T1000 (cell line): ENCODE measurements at places on chromosomes 7 and 10.
A peak's percentile ranks its signal among the peaks of the same experiment; 100 is the strongest.

- DNase-seq, result no peak
Measured at GRCh38 chr7:95095259-95095965, 188.0 kb downstream of the PPP1R9A start.

GRCh38 chr10:122323189-122323588 is 51.3 kb upstream of the PLEKHA1 start:
- no peak for DNase-seq

- DNase-seq, result no peak
Measured at GRCh38 chr10:118827053-118827452, 72.3 kb upstream of the CACUL1 start.

GRCh38 chr10:34045571-34046190 is 711.2 kb upstream of the NRP1 start:
- no peak for DNase-seq

DNA sequence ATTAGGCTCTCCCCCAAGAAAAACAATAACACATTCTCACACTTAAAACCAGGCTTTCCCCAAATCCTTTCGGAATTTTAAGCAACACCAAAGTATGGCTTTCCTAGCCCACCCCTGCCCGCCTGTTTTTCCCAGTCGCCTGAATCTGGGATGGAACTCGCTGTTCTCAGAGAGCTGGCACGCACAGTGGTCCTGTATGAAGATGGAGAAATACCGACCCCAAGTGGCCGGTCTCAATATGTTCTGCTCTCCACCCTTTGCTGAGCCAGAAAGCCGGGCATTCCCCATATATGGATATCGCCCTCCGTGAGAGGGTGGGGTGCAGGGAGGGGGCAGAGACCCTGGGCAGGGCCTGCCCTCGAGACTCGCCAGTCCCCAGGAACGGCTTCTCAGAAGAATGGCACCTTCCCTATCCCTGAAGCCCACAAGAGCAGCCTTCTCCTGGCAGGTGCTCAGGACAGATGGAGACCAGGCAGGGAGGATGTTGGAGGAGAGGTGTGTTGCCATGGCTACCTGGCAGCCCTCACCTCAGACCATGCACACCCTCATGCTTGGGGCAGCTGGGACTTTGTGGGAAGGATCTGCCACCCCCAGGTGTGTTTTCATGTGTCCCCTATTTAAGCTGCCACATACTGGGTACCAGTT is 3.4 kb downstream of the TACR2 start:
- DNase-seq, result no peak

GRCh38 chr7:2632733-2633537 is 1.1 kb downstream of the TTYH3 start:
- DNase-seq, result peak; percentile 73

GRCh38 chr7:1889556-1890181 is 219.6 kb downstream of the ELFN1 start:
- no peak for DNase-seq

DNA sequence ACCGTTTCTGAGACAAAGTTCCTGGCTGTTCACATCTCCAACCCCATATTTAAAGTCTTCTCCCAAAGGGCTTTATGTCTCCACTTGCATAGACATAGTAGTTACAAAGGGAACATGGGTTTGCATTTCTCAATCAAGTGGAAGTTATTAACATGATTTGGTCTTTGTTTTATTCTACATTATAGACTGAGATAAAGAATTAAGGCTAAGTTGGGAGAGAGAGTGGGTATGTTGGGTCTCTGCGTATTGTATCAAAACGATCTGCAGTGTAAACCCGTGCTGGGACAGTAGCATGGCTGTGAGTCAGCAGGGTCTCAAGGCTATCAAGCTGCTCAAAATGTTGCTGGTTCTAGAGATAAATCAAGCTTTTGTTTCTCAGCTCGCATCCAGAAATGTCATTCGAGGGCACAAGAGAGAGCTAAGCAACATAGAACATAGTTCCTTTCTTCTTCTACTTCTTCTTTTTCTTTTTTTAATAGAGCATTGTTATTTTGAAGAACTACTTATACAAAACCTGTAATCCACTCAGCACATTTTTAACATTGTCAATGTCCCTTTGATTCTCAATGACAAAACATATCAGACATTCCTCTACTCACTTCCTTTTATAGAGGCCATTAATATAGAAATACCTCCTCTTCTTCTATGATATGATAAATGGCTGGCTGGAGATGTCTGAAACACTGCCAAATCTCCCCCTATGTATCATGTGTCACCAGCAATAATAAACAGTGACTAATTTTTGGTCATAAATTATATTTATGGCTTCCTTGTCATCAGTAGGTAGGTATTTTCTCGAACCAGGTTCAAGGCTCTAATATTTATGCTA is 34.5 kb upstream of the RHOBTB1 start:
- no peak for DNase-seq

- DNase-seq, result no peak
Measured at GRCh38 chr7:105703207-105703930, 122.1 kb upstream of the EFCAB10 start.

DNA sequence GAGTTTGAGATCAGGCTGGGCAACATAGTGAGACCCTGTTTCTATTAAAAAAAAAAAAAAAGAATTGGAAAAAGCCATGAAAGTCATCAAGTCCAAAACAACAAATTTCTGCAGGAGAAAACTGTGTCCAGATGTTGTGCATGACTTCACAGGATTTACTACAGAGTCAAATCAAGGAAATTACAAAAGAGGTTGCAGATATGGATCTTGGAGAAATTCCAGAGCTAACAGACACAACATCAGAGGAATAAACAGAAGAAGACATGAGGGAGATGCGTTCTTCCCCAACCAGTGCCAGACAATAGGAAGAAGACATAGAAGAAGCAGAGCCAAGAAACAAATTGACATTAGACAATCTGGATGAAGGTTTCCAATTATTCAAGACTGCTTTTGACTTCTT is 24.3 kb upstream of the KCNIP2 start:
- DNase-seq, result no peak

GRCh38 chr10:68047554-68048327 is 27.3 kb downstream of the HERC4 start:
- no peak for DNase-seq

DNA sequence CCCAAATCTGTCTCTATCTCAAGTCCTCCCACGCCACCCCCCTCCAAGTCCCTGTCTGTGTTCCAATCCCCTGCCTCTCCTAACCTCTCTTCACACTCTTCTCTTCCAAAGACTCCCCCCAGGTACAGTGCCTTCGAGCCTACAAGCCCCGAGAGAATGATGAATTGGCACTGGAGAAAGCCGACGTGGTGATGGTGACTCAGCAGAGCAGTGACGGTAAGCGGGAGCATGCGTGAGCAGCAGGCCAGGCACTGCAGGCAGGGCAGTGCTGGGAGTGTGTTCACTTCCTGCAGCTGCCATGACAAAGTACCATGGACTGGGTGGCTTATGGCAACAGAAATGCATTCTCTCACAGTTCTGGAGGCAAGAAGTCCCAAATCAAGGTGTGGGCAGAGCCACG is 23.4 kb downstream of the ARHGEF5 start:
- DNase-seq, result no peak

DNA sequence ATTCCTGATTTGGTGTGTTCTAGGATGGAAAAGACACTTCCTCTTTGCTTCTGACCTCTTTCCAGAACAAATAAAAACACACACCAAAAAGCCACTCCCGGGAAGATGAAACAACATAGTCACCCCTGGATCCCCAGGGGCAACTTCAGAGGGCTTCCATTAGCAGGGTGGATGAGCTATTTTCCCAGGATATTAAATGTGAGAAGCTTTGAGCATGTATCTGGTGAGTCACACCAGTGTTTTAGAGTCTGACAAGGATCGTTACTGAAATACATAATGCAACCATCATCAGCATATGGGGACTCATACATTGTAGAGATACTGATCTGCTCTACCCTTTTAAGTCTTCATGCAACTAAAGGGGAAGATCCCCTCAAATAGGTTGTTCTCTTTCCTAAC is 115.5 kb upstream of the ZNF438 start:
- peak; percentile 31 for DNase-seq

DNA sequence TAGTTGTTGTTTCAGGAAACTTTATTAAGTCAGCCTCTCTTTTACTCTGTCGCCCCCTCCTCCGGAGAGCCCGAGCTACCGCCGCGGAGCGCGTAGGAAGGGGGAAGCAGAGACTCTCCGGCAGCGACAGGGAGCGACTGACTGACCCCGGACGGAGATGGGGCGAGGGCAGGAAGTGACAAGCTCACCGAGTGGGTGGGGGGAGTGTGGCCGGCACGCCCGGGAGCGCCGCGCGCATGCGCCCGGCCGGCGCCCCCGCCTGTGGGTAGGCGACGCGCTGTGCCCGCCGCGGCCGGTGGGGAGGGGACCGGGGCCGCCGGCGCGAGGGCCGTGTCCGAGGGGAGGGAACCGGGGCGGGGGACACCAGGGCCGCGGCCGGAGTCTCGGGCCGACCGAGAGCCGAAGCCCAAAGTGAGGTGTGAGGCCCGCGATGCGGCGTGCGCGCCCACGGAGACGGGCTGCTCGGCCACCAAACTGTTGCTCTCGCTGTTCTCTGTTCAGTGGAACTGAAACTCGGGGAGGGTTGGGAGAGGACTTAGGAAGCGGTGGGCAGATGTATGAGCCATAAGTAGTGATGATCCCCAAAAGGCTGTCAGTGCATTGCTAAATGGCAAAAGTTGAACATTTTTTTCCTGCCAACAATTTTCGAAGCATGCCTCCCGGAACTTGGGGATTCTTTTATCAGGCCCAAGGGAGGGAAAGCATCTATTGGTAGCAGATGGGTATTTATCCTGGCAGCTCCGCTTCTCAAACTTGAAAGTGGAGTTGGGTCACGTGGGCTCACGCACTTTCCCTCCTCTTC is at the start of gene ZNF800:
ZNF800 (minus strand) TSS at position 143 of the 802 bp plus-strand sequence. CDS start 1,151 bp downstream, outside the sequence.
- peak; percentile 71 for DNase-seq

GRCh38 chr7:514651-515598 is 4.7 kb downstream of the PDGFA start:
- peak; percentile 54 for DNase-seq

- DNase-seq, result no peak
Measured at GRCh38 chr10:103803941-103804340, 51.4 kb downstream of the SH3PXD2A start.

DNA sequence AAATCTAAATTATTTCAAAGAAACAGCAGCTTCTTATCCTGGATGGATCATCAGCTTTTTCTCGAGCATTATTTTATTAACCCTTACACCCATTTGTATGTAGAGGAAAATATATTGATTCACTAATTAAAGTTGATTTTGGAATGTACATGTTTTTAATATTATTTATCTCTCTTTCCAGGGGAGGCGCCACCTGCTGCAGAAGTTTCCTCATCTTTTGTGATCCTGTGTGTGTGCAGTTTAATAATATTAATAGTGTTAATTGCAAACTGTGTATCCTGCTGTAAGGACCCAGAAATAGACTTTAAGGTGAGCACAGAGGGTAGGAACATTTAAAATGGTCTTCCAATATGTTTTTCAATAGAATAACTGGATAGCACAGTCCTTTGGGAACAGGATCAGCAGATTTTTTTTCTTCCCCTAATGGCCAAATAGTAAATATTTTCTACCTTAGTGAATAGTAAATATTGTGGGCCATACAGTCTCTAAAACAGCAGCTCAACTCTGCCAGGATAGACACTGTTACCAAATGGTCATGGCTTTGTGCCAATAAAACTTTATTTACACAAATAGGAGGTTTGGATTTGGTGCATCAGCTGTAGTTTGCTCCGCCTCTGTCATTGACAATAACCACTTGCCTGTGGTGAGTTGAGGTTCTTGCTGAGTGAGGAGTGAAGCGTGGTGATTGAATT is 30.6 kb downstream of the LMTK2 start:
- DNase-seq, result no peak

GRCh38 chr10:84531396-84531795 is 203.0 kb downstream of the CCSER2 start:
- DNase-seq, result no peak

DNA sequence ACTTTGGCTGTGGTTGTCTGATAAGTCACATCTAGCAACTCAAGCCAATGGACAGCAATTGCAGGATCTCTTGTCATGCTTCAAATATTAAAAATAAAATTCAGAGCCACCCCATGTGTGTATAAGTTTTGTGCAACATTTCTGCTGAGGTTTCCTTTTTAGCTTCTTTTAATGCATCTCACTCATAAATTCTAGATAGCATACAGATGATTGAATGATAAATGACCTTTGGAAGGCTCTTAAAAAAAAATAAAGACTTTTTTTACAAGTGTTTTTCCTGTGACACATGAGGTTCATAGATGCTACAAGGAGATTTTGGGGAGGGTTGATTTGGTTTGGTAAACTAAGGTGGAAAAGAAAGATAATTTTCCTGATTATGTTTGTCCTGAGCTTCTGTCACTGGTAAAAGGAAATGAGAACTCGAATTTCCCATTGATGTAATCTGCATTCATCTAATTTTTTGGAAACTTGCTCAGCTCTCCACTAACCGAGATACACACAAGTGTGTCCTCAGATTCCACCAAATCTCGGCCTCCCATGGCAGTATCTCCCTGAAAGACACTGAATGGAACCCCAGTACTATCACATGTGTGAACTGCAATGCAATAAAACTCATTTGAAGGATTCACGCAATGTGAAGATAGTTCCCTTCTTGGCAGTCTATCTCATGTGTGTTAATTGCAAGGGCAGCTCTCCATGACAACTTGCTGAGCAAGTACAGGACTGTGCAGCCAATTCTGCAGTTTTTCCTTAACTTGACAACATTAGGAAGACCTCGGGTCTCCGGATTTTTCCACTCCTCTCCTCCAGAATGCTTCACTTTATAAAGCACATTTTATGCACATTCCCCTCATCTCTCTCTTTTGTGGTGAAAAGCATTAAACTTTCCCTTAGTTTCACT is 185.4 kb upstream of the PFKP start:
- DNase-seq, result no peak

- DNase-seq, result no peak
Measured at GRCh38 chr7:122803323-122803722, 82.9 kb downstream of the CADPS2 start.

GRCh38 chr7:44172803-44173424 is 16.3 kb downstream of the GCK start:
- no peak for DNase-seq

- peak; percentile 23 for DNase-seq
Measured at GRCh38 chr7:100483722-100484672, at the start of gene NYAP1. Gene NYAP1 (plus strand): TSS chr7:100483927. CDS start chr7:100485312, 1,385 bp downstream.

DNA sequence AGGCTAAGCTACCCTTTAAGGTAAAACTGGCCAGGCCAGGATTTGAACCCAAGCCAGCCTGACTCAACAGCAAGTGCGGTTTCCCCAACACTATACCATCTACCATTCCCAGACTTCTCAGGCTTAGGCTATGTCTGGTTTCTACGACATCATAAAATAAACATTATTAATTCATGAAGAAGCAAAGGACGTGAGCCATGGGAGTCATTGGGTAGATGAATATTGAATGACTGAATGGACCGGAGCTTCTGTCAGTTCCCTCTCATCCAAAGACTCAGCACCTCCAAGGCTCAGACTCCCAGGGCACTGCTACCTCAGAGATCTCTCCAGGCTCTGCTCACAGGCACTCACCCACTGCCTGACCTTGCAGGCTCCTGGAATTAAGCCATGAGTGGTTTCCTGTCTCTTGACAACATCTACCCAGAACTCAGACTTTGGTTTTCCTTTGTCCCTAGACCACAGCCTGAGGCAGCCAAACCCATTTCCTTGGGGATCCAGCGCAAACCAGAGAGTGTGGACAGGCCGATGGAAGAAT is 64.6 kb upstream of the STEAP1B start:
- peak; percentile 21 for DNase-seq

- no peak for DNase-seq
Measured at GRCh38 chr10:124713679-124714255, 30.4 kb downstream of the FAM53B start.
